ENCODE measurements at places on chromosomes 13 and 19. TPM values are rescaled to one million over a fixed set of nuclear protein-coding genes. Genes with fewer than 3 reads are reported as not detected.
A peak's percentile ranks its signal among the peaks of the same experiment; 100 is the strongest.

DNA sequence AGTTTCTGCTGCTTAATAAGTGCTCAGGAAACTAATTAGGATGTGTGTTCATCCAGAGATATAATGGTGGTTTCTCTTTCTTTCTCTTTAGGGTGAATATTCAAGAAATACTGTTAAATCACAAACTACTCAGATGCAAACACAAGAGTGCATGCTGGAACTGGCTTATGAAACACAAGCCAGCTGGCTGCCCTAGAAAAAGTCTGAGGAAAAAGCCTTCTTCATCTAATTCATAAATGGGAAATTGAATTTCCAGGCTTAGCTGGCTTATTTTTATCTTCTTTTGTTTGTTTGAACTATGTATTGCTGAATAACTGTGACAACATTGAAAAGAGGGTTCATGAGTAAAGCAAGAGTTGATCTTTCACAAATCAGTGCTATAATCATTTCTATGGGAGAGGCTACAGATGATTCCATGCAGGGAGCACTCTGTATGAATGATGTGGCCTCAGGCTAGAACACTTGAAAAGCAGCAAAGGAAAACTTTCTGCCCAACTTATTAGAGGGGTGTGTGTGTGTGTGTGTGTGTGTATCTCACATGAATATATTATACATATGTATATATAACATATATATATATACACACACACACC is 69.8 kb upstream of the SCEL start:
- H3K4me1 ChIP-seq: no peaks in the 10 kb centered on the region
- no peaks in the 10 kb centered on the region for H3K36me3 ChIP-seq
- no peaks in the 10 kb centered on the region for H3K27me3 ChIP-seq
- no peak overlapping the region for H3K4me3 ChIP-seq
- no peak for DNase-seq
- no peak overlapping the region for H3K27ac ChIP-seq

DNA sequence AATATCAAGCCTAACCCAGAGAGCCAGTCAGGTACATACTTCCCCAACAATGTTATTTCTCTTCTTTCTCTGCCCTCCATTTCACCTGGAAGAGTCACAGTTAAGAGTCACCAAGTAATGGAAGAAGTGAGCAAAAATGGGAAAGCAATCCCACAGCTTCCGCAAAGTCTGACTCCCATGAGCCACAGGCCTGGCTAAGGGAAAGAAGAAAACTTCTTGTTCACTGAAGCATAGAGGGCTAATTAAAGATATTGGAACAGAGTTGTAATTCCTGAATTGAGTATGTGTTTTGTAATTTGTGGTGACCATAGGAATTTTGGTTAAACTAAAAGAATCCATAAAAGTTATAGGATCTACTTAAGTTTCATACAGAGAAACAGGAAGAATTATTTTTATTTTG is 830.9 kb upstream of the PCDH20 start:
- no peaks in the 10 kb centered on the region for H3K27me3 ChIP-seq
- no peak overlapping the region for H3K27ac ChIP-seq
- H3K4me3 ChIP-seq: no peak overlapping the region
- no peak for DNase-seq
- no peaks in the 10 kb centered on the region for H3K36me3 ChIP-seq

- peaks cover 5% of the 10 kb centered on the region for H3K27me3 ChIP-seq
- no peaks in the 10 kb centered on the region for H3K36me3 ChIP-seq
- no peaks in the 10 kb centered on the region for H3K4me1 ChIP-seq
- DNase-seq: no peak
- no peak overlapping the region for H3K4me3 ChIP-seq
Measured at GRCh38 chr13:21717817-21718216, 46.9 kb downstream of the FGF9 start.

GRCh38 chr13:106349080-106349931 is 186.2 kb downstream of the EFNB2 start:
- H3K4me3 ChIP-seq: peak overlapping the region; percentile 42
- no peak for DNase-seq
- peaks cover 14% of the 10 kb centered on the region for H3K27me3 ChIP-seq
- no peak overlapping the region for H3K27ac ChIP-seq
- H3K4me1 ChIP-seq: peaks cover 9% of the 10 kb centered on the region

GRCh38 chr19:35086455-35086854 is 29.2 kb upstream of the FXYD3 start:
- no peaks in the 10 kb centered on the region for H3K36me3 ChIP-seq
- H3K4me1 ChIP-seq: peaks cover 12% of the 10 kb centered on the region
- DNase-seq: no peak
- H3K4me3 ChIP-seq: no peak overlapping the region

- H3K27ac ChIP-seq: no peak overlapping the region
- no peak for DNase-seq
- no peak overlapping the region for H3K4me3 ChIP-seq
- no peaks in the 10 kb centered on the region for H3K27me3 ChIP-seq
- H3K4me1 ChIP-seq: peaks cover 6% of the 10 kb centered on the region
Measured at GRCh38 chr19:4976401-4977298, 7.7 kb downstream of the KDM4B start.

DNA sequence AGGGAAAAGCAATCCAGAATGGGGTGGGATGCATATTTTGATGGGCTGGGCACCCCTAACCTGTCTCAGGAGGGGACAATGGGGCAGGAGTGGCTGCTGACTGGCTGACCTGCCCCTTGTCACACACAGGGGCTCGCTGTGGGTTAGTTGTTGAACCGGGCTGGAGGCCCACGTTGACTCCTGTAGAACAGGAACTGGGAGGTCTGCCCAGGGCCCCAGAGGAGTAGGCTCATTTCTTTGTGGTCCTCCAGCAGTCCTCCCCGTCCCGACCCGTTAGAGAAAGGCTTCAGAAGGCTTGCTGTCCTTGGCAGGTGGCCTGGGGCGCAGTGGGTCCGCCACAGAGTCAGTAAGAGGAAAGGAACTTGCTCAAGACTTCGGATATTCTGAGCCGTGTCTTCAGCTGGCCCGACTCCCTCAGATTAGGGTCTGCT is 70.1 kb downstream of the COL4A1 start:
- peaks cover 3% of the 10 kb centered on the region for H3K36me3 ChIP-seq
- DNase-seq: no peak
- H3K27ac ChIP-seq: no peak overlapping the region

- no peaks in the 10 kb centered on the region for H3K27me3 ChIP-seq
- peaks cover 57% of the 10 kb centered on the region for H3K36me3 ChIP-seq
- peaks cover 33% of the 10 kb centered on the region for H3K4me1 ChIP-seq
- no peak for DNase-seq
- H3K27ac ChIP-seq: no peak overlapping the region
- H3K4me3 ChIP-seq: peak overlapping the region; percentile 86
Measured at GRCh38 chr19:12939975-12940423, 1.6 kb downstream of the CALR start.

DNA sequence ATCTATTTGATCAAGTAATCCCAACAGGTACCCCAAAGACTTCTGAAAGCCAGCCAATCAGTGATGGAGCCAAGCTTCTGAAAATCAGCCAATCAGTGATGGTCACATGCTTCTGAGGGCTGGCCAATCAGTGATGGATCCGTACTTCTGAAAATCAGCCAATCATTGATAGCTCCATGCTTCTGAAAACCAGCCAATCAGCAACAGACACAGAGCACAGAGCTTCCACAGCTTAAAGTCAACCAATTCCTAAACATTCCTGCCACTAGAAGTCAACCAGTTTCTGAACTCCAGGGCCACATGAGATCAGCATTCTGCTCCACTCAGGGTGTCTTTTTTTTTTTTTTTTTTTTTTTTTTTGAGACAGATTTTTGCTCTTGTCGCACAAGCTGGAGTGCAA is 8.2 kb upstream of the HSD17B14 start:
- H3K4me1 ChIP-seq: peaks cover 3% of the 10 kb centered on the region
- H3K27me3 ChIP-seq: no peaks in the 10 kb centered on the region
- DNase-seq: no peak
- no peak overlapping the region for H3K27ac ChIP-seq
- H3K36me3 ChIP-seq: no peaks in the 10 kb centered on the region

DNA sequence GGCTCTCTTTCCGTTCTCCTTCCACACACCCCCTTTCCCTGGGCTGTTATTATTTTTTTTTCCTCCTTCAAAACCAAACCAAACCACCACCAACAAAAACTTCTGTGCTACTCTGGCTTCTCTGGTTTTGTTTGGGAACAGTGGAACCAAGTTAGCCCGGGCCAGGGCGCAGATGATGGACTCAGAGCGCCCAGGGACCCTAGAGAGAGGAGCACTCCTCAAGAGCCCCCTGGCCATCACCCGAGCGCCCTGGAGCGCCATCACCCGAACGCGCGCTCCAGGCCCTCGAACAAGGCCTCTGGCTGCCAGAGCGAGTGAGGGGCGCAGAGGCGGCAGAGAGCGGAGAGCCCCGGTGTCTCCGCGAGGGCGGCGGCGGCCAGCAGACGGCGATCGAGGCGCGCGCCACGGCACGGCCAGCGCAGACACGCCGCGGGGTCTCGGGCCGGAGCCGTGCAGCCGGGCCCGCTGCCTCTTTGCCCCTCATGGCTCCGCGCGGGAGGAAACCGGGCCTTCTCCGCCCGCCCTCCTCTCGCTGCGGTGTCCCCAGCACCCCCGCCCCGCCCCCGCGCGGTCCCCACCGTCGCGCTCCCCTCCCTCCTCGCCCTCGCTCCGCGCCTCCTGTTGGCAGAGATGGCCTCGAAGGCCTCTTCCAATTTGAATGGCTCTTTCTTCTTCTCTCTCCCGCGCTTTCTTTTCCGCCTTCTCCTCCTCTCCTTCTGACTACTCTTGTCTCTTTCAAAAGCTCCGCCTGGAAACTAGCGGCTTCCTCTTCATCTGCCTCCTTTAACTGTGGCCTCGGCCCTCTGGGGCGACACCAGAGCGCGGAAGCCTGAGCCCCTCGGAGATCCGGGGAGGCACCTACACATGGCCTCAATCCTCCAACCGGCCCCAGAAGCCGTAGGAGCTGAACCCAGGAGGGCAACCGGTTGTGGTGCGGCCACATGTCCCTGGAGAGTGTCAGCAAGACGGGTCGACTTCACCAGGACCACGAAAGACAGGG is 4.1 kb upstream of the SOX1 start:
- no peak overlapping the region for H3K4me3 ChIP-seq
- H3K27me3 ChIP-seq: peaks cover 92% of the 10 kb centered on the region
- H3K36me3 ChIP-seq: no peaks in the 10 kb centered on the region
- no peak for DNase-seq
- H3K27ac ChIP-seq: no peak overlapping the region

DNA sequence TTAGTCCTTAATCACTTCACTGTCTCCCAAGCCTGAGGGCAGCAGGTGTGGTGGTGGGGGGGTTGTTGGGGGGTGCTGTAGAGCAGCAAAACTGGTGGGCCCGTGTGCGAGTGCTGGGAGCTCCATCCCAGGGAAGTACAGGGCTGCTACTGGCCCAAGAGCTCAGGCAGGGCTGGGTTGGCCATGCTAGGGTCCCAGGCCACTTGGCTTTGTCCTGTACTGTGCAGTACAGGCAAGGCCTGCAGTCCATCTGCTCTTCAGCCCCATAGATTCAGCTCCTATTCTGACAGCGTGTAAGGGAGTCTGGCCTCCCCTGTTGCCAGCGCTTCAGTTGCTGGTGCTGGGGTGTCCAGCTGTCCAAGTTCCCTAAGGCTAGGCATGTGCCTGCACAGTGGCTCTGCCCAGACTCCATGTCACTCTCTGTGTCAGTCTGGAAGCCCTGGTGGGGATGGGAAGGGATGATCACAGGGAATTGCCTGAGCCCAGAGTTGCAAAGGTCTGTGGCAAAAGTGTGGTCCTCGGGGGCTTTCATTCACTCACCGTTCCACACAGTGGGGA is 1261.7 kb downstream of the EFNB2 start:
- H3K4me1 ChIP-seq: no peaks in the 10 kb centered on the region
- H3K27me3 ChIP-seq: no peaks in the 10 kb centered on the region
- DNase-seq: no peak
- no peaks in the 10 kb centered on the region for H3K36me3 ChIP-seq
- H3K4me3 ChIP-seq: no peak overlapping the region
- H3K27ac ChIP-seq: no peak overlapping the region

GRCh38 chr19:32191921-32192320 is 153.5 kb upstream of the ZNF507 start:
- no peaks in the 10 kb centered on the region for H3K4me1 ChIP-seq
- H3K27me3 ChIP-seq: no peaks in the 10 kb centered on the region
- no peak for DNase-seq
- no peak overlapping the region for H3K4me3 ChIP-seq
- no peak overlapping the region for H3K27ac ChIP-seq

DNA sequence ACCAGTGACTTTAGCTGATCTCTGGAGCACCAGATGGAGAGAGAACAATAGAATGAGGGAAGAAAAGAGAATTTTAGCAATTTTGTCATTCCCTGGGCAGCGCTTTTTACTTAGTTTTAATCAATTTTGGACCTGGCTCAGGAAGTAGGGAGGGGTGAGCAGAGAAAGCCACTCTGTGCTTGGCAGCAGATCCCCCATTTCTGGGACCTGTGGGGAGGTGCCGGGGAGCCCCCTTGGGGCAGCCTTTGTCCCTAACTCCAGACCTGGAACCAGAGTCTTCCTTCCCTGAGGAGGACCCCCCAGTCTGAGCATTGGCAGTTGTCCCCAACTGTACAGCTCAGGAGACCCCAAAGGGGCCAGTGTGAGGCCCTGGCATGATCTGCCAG is 10.5 kb downstream of the LYL1 start:
- H3K4me1 ChIP-seq: peaks cover 25% of the 10 kb centered on the region
- peak overlapping the region; percentile 44 for H3K27ac ChIP-seq
- peaks cover 4% of the 10 kb centered on the region for H3K36me3 ChIP-seq
- peaks cover 57% of the 10 kb centered on the region for H3K27me3 ChIP-seq

GRCh38 chr13:113423520-113424163 is 29.6 kb downstream of the ADPRHL1 start:
- DNase-seq: no peak
- peaks cover 2% of the 10 kb centered on the region for H3K4me1 ChIP-seq
- H3K27me3 ChIP-seq: peaks cover under 1% of the 10 kb centered on the region
- H3K36me3 ChIP-seq: no peaks in the 10 kb centered on the region
- no peak overlapping the region for H3K4me3 ChIP-seq

DNA sequence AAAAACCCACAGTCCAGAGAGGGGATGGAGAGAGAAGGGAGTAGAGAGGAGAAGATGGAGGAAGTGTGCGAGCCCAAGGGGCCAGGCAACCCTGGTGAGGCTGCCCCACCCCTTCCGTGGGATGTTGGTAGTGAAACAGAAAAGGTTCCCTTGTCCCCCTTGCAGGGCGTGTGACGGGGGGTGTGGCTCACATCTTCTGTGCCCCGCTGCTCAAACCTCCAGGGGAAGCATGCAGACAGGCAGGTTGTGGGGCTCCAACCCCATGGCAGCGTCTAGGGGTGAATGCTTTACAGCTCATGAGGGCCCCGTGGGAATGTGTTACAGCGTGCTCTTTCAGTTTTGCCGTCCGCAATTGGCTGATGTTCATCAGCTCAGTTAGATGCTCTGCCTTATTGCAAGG is 14.7 kb upstream of the EVI5L start:
- H3K4me1 ChIP-seq: no peaks in the 10 kb centered on the region
- DNase-seq: no peak
- H3K36me3 ChIP-seq: no peaks in the 10 kb centered on the region
- peaks cover 3% of the 10 kb centered on the region for H3K27me3 ChIP-seq
- H3K27ac ChIP-seq: no peak overlapping the region

GRCh38 chr13:26557051-26557392 is 461 bp upstream of the WASF3 start:
- H3K27ac ChIP-seq: no peak overlapping the region
- peak overlapping the region; percentile 26 for H3K4me3 ChIP-seq
- DNase-seq: no peak
- H3K27me3 ChIP-seq: peaks cover 33% of the 10 kb centered on the region
- no peaks in the 10 kb centered on the region for H3K36me3 ChIP-seq

The KLHL1 gene
- polyA plus RNA-seq: 0.57 TPM

The S1PR5 gene
- 0.96 TPM for polyA plus RNA-seq

The ZNF835 gene
- polyA plus RNA-seq: 2.8 TPM

The ZNF681 gene
- 5.1 TPM for polyA plus RNA-seq

The FGF9 gene
- polyA plus RNA-seq: 13.5 TPM

The GPR12 gene
- 0.97 TPM for polyA plus RNA-seq

Measured in large intestine (tissue), 12 donors.